NCI-H1105 (cell line): ENCODE measurements at places on chromosomes 5 and 9.

DNA sequence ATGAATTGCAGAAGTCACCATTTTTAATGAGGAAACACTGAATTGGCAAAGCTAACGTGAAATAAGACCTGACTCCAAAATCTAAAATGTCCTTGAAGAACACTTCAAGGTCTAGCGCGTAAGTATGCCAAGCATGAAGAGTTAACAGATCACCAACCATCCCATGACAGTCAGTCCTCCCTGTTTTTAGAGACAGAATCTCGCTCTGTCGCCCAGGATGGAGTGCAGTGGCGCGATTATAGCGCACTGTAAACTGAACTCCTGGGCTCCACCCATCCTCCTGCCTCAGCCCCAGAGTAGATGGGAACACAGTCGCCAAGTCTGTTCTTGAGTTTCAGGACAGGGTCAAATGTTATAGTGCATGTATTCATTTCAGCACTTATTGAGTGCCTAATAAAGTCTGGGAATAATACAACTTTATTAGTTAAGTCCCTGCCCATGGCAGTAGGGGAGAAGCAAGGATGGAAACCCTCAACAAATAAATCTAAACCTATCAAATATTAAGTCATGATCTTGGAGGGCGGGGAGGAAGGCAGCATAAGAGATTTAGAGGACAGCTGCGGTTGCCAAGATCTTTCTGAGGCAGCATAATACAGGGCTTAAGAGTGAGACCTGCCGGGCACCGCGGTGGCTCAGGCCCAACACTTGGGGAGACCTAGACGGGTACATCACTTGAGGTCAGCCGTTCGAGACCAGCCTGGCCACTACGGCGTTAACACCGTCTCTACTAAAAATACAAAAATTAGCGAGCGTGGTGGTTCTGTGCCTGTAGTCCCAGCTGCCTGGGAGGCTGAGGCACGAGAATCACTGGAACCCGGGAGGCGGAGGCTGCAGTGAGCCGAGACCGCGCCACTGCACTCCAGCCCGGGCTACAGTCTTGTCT, 1.1 kb downstream of the ATPSCKMT start:
- no peak for DNase-seq

- no peak for DNase-seq
Observed at GRCh38 chr5:5619546-5619945, 197.1 kb downstream of the ICE1 start.

- no peak for DNase-seq
Observed at GRCh38 chr5:176541338-176542134, 4.3 kb upstream of the RNF44 start.

DNA sequence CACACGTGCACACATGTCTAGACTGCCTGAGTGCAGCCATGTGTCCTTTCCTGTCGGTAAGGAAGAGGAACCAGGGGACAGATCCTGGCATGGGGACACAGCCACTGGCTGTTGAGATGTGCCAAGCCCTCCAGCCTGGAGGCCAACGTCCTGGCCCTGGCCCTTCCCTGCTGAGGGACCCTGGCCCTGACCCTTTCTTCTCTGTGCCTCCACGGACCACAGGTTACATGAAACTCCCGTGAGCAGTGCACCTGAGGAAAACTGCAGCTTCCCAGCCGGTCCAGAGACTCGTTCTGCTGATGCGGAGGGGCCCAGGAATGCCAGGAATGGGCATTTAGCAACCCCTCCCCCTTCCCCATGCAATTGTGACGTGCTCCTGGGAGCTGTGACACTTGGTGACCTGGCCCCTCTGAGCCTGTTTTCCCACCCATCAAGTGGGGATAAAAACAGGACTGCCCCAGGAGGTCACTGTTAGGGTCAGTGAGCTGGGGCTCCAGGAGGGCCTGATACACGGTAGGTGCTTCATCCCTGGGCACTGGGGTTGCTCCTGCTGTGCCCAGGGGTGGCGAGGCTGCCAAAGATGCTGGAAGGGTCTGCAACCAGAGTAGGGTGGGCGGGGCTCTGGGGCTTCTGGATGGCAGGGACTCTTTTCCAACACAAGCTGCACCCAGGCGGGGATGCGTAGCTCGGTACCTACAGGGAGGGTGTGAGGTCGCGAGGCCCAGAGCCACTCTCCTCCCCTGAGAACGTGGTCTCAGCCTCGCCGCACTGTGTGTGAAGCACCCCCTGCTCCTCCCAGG, 151.5 kb downstream of the C9orf50 start:
- DNase-seq = no peak

- no peak for DNase-seq
Observed at GRCh38 chr9:109971226-109971625, 191.2 kb downstream of the PALM2AKAP2 start.

DNA sequence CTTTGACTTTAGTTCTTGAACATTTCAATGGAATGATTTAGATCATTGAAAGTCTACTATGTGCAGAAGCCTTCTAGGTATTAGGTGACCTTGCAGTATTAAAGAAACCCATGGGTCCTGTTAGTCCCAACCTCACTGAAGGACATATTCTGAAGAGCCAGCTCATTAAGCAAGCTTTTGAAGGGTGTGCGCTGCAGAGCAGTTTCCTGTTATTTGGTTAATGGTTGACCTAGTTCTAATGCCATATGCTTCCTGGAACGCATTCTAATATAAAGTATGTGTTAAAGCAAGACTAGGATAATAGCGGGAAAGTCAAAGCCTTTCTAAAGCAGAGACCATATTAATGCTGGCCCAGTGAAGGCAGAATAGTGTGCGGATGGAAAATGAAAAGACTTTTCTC, 20.1 kb downstream of the ZNF462 start:
- no peak for DNase-seq

DNA sequence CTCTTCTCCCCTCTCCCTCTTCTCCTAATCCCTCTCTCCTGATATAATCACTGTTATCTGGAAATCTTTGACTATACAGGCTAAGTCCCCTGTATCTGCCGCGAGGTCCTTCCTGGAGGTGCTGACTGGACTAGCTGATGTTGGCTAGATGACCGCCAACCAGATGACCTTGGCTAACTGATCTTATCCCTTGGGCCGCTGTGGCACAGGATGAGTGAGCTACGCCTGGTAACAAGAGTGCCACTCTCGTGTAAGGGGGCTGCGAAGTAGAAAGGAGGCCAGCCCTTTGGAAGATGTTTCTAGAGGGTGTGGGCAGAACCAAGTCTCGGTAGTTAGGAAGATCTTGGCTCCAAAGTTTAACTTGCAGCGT, 345 bp upstream of the PRRC1 start:
- no peak for DNase-seq

DNA sequence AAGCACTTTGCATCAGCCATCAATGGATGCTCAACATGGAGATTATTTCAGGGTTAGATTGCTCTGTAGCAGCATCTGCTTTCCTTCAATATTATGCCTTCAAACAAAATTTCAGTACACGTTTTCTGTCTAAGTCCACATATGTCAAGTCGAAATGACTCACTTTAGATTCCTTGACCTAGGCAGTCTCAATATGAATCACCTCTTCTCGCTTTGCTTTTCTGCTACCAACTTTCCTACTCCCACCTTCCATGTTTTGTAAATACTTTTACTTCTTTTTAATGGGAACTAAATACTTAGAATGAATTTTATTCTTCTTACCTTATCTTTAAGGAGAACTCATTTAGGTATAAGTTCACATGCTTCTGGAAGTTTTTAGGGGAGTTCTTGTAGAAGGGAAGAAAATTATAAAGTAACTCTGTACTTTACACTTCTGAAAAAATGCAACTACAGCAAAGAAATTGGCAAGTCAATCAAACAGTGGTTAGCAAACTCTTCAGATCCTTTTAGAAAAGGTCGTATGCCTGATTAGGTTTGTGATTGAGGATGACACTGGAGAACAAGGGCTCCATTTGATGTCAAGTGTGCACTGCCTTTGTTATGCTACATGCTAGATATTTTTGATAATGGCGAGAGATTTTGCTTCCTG, 478.5 kb upstream of the SMARCA2 start:
- no peak for DNase-seq

DNA sequence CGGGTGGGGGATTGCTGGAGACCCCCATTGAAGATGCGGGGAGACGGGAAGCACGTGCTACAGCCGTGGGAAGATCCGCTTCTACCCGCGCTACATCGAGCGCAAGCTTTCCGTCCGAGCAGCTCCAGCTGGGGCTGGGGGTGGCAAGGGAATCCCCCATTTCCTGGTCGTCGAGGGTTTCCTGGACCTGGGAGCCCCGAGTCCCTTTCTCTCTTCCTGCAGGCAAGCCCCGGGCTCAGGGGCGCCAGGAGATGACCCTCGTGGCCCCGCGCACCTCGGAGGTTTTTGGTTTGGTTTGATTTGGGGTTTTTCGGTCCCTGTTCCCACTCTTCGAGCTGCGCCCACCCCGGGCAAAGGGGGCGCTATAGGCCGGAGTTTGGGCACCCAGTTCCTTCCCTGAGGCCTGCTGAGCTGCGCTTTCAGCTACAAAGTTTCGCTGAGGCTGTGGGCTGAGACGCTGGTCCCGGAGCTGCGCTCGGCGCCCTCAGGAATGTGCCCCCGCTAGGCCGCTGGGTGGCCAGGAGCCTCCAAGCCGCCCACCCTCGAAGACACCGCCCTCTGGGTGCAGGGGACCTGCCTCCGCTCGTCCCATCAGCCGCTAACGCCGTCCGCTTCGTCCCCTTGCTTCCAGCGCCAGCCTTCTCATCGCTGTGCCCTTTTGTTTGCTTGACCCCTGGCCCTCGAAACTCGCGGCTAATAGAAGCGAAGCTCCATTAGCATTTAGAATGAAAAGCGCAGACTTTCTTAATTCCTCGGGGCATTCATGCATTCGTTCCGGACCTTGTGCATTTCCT, 2.9 kb downstream of the NR4A3 start:
- no peak for DNase-seq

- DNase-seq = no peak
Observed at GRCh38 chr5:61115968-61116367, 46.3 kb downstream of the SMIM15 start.

DNA sequence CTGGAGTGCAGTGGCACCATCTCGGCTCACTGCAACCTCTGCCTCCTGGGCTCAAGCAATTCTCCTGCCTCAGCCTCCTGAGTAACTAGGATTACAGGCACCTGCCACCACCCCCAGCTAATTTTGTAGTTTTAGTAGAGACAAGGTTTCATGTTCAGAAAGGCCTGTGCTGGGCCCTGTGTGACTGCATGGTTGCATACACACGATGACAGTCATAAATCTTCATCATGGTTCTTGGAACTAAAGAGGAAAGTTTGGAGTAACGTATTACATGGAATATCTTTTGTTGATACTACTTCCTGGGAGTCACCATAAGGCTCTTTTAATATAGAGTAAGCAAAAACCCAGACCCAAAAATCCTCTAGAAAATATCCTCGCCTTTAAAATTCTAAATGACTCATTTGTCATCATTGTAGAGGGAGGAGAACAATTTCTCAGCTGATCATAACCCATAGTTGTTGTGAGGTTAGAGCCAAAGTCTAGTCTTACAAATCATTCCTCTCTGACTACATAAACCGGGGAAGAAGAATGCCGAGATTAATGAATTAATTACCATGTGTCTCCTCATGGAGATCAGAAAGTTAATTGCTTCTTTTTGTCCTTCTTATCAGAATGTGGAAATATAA, 47.0 kb downstream of the KLF9 start:
- no peak for DNase-seq

DNA sequence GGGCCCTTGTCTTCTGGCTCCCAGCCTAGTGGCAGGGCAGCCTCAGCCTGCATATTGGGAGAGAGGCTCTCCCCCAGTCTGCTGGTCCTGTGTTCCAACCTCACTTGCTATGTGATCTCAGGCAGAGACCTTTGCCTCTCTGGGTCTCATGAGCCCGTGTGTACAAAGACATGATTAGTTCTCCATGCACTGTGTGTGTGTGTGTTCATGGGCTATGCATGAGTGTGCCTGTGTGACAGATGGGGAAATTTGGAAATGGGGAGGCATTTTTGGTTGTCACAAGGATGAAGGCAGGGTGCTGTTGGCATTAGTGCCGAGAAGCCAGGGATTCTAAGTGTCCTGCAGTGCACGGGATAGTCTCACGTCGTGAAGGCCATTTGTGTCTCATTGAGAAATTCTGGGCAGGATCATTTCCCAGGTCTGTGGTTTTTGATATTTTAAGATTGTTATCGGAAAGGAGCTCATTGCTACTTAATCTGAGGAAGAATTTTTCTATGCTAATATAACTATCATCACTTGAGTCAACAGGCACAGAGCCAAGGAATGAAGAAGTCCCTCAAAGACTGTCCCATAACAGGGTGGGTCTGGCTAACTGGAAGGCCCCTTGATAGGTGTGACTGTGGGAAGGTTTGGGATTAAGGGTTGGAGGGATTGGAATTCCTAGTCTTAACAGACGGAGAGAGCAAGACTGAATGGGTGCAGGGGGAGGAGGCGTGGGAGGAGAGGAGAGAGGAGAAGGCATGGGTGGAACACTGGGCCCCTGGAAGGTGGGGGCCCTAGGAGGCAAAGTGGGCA, 168.5 kb downstream of the RGS3 start:
- no peak for DNase-seq

GRCh38 chr9:26260238-26260637, 582.0 kb upstream of the TUSC1 start:
- DNase-seq = no peak

- no peak for DNase-seq
Observed at GRCh38 chr9:121868626-121869025, 217.2 kb downstream of the DAB2IP start.
